ENCODE measurements at places on chromosomes 16 and 17. TPM values are rescaled to one million over a fixed set of nuclear protein-coding genes. Genes with fewer than 3 reads are reported as not detected.

CCL3 gene
- 634 TPM for total RNA-seq

SARM1 gene
- 24.8 TPM for total RNA-seq

ZNF689 gene
- 15.3 TPM for total RNA-seq

CCDC137 gene
- total RNA-seq: 37.4 TPM

CSH1 gene
- total RNA-seq: not detected

Measured in activated CD8-positive, alpha-beta memory T cell treated with anti-CD3 and anti-CD28 coated beads, Interleukin-2, amount 10 ng/mL, durations not matched to agents 7 days and 5 days (primary cell).